ENCODE measurements at places on chromosomes 5 and 9. TPM values are rescaled to one million over a fixed set of nuclear protein-coding genes. Genes with fewer than 3 reads are reported as not detected.
A peak's percentile ranks its signal among the peaks of the same experiment; 100 is the strongest.

- peak; percentile 16 for DNase-seq
These were observed 365.6 kb downstream of the MAN2A1 start for GRCh38 chr5:110055302-110055701.

GRCh38 chr9:137350696-137351584 is 48.9 kb upstream of the NRARP start:
- DNase-seq, result no peak

GRCh38 chr9:92008041-92008440 is 58.0 kb upstream of the ROR2 start:
- no peak for DNase-seq

DNA sequence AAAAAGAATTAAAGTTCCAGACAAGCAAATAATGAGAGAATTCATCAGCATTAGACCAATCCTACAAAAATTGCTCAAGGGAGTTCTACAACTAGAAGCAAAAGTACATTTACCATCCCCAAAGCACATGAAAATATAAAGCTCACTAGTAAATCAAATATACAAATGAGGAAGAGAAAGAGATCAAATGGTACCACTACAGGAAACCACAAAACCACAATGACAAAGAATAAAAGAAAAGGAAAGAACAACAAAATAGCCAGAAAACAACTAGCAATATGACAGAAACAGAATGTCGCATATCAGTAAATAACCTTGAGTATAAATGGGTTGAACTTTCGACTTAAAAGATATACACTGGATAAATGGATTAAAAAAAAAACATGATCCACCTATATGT is 739.0 kb downstream of the DTWD2 start:
- no peak for DNase-seq

- no peak for DNase-seq
These were observed 405.2 kb downstream of the ZNF608 start for GRCh38 chr5:124341066-124341858.

DNA sequence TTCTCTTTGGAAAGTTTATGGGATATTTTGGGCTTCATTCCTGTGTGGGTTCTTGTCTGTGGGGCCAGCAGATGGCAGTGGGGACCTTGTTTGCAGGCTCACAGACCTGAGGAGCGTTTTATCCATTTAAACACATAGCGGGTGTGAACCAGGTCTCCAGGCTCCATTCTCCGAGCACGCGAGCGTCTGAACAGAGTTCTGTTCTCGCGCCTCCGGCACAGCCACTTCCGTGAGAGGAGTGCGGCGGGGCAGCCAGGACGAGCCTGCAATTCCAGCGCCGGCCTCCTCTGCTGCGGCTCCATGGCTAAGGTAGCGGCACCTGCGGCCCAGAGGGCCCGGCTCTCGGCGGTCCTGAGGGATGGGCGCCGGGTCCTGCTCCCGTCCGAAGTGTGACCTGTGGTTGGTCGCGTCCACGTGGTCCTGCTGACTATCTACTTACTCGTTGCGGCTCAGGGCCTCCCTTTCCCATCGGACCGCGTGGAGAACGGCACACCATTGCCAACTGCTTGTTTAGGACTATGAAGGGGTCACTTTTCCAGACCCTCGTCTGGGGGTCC is 7.3 kb downstream of the NRARP start:
- DNase-seq, result no peak

DNA sequence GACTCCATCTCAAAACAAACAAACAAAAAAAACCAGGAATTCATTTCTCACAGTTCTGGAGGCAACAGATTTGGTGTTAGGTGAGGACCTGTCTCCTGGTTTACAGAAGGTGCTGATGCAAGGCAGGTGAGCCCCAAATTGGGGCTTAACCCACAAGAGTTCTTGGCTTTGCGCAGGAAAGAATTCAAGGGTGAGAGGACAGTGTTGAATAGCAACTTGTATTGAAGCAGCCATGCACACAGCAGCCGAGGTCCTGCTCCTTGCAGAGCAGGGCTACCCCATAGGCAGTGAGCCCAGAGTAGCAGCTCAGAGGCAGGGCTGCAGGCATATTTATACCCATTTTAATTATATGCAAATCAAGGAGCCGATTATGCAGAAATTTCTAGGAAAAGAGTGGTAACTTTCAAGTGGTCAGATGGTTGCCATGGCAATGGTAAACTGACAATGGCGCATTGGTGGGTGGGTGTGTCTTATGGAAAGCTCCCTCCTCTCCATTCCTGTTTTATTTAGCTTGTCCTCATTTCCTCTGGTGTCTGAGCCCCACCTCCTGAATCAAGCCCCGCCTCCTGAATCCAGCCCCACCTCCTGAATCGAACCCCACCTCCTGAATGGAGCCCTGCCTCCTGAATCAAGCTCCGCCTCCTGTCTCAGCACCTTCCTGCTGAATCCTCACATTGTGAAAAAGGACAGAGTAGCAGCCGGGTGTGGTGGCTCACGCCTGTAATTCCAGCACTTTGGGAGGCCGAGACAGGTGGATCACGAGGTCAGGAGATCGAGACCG is 34.5 kb upstream of the COL5A1 start:
- peak; percentile 26 for DNase-seq

- no peak for DNase-seq
These were observed 11.1 kb upstream of the CAST start for GRCh38 chr5:96651047-96651446.

DNA sequence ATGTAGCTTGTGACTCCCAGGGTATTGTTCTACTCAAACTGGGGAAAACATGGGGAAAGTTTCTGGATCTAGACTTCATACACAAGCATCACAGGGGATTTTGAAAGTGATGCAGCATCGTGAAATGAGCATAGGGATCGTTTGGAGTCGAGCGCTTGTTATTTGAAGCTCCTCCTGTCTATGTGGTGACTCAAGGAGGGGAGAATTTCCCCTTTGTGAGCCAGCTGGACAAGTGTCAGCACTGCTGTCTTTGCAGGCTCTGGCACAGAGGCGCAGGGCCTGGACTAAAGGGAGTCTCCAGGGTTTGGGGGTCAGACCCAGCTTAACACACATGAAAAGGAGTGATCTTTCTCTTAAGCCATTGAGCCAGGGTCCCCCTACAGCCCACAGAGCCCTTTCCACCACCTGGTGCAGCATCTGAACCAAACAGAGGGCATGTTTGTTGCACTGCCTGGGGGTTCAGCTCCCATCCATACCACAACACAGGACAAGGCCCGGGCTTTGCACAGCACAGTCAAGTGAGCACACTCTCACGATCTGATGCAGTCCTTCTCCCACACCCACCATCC is 51.0 kb downstream of the IRF1 start:
- DNase-seq, result peak; percentile 83

- peak; percentile 85 for DNase-seq
These were observed 26.4 kb upstream of the F2R start for GRCh38 chr5:76689321-76690036.

- peak; percentile 44 for DNase-seq
These were observed 167.1 kb upstream of the ADRA1B start for GRCh38 chr5:159749146-159749545.

GRCh38 chr5:62575066-62575465 is 3.6 kb upstream of the LRRC70 start:
- no peak for DNase-seq

- DNase-seq, result no peak
These were observed 56.1 kb downstream of the HRH2 start for GRCh38 chr5:175713930-175714329.

DNA sequence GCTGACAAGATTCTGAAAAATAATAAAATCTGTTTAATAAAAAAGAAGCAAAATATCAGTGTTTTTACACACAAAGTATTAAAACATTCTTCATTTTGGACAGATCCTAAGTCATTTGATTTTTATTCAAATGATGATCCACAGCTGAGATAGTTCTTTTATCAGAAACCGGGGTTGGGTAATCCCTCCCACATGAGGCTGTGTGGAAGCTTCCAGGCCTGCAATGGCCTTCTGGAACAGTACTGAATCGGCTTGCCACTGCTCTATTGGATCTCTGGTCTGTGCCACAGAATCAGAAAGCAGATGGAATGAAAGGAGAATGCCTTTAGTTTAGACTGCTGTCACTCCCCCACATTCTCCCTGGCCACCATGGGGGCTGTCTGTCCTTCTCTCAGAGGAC is 6.1 kb upstream of the C5orf58 start:
- no peak for DNase-seq

GRCh38 chr5:159478950-159479349 is 148.7 kb upstream of the IL12B start:
- no peak for DNase-seq

DNA sequence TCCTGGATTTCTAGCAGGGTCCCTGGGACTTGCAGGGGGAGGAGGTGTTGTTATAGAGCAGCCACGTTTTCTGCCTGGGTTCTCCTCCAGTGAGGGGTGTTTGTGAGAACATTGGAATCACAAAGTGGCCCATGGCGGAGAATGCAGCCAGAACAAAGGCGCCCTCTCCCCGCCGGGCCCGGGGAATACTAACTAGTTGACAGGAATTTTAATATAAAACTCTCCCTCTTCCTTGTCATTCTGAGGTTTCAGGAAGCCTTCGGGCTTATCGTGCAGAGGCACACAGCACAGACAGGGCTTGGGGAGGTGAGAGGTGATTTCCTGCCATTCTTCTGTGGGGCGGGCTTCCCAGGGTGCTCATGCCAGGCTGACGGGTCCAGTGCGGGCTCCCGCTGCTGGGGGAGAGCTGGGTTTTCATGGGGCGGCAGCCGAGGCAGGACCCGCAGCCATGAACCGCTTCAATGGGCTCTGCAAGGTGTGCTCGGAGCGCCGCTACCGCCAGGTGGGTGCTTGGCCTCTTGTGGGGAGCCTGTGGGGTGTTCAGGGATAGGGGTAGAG is 37.7 kb downstream of the RGS3 start:
- no peak for DNase-seq

DNA sequence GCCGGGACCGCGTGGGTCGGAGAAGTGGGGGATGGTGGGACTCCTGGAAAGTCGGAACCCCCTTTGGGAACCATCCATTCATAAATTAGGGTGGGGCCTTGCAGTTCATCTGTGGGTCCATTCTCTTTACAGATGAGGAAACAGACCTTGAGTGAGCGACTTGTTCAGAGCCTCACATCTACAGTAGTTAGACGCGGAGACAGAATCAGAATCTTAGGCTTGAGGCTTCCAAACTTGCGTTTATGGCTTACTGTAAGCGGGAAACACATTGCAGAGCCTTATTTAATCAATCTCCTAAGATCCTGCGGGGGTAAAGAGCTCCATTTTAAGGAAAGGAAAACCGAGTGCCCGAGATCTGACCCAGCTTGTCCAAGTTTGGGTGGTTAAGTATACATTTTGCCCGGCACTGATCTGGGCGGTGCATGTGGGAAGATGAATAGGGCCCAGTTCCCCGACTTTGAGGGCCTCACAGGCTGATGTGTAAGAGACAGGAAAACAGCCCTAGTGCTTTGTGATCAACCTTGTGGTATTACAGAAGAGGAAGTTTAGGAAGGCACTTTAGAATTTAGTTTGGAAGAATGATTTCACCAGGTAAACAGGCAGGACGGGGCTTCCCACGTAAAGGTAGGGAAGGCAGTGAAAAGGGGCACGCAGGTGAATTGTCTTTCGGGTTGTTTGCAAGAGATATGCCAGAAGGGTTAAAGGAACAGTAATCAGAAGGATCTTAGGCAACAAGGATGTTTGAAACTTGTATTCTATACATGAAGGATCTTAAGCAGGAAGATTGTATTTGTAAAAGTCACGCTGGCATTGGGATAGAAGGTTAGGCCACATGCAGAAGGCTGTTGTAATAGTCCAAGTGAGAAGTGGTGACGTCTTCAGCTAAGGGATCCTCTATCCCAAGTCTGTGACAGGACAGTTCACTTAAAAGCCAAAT is 744 bp downstream of the TARS1 start:
- DNase-seq, result peak; percentile 37

DNA sequence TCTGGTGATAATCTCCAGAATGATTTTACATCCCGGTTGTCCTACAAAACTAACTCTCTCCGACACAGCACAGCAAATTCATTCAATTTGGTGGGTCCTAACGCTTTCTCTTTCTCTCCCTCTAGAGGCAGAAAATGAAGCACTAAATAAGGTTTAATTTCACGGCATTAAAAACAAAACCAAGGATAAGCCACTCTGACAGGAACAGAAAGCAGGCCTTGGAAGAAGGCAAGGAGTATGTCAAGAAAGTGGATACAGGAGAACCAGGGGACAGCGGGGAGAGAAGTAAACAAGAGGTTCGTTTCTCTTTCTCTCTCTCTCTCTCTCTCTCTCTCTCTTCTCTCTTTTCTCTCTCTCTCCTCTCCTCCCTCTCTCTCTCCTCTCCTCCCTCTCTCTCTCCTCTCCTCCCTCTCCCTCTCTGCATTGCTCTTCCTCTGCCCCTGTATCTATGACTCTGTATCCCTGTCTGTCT is 49.8 kb downstream of the EBF1 start:
- peak; percentile 77 for DNase-seq

DNA sequence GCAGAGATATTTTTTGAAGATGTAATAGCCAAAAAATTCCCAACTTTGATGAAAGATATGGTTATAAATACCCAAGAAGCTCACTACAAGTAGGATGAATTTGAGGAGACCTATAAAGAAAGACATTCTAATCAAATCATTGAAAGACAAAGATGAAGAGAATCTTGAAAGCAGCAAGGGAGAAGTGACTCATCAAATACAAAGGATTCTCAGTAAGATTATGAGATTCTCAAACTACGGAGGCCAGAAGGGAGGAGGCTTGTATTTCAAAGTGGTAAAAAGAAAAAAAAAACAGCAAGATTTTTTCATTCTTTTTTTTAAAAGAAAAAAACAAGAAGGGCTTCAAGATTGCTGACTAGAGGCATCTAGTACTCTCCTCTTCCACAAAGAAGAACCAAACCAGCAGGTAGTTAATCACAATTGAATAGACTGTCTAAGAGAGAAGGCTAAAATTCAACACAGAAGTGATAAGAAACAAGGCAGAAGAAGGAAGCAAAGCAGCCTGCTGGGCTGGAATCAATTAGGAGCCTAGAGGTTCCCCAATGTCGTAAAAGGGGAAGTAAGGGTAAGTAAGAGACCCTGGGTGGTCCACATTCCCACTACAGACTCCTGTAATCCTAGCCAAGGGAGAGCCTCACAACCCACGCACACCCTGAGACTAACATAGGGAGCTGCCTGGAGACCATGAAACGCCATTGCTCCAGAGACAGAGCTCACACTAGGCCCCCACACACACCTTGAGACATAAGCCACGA is 59.1 kb upstream of the NIPAL4 start:
- DNase-seq, result no peak

GRCh38 chr9:34684145-34684544 is 6.9 kb downstream of the CCL19 start:
- DNase-seq, result no peak

Gene CARD9
- total RNA-seq, result 0.86 TPM

Gene ITK
- total RNA-seq, result not detected

Gene SLC46A2
- not detected for total RNA-seq

Gene STKLD1
- total RNA-seq, result 1.4 TPM

Gene PDCD1LG2
- 18.3 TPM for total RNA-seq

Gene ANXA2R
- 1.7 TPM for total RNA-seq

Gene MARCHF3
- 15.9 TPM for total RNA-seq

Gene PCDHA9
- not detected for total RNA-seq

Gene NREP
- 90.5 TPM for total RNA-seq

Gene C1QTNF2
- total RNA-seq, result 2.5 TPM

Gene GRM6
- not detected for total RNA-seq
